ENCODE measurements at places on chromosomes 1 and 21. TPM values are rescaled to one million over a fixed set of nuclear protein-coding genes. Genes with fewer than 3 reads are reported as not detected.

MX2 gene
- total RNA-seq, result 0.54 TPM

- DNase-seq, result no peak
Measured at GRCh38 chr1:66699213-66699612, 53.0 kb upstream of the DYNLT5 start.

APOBEC4 gene
- total RNA-seq, result not detected

FAM151A gene
- total RNA-seq, result not detected

All from IMR-90 (cell line).